ENCODE measurements at places on chromosomes 1 and 21.
A peak's percentile ranks its signal among the peaks of the same experiment; 100 is the strongest.

DNA sequence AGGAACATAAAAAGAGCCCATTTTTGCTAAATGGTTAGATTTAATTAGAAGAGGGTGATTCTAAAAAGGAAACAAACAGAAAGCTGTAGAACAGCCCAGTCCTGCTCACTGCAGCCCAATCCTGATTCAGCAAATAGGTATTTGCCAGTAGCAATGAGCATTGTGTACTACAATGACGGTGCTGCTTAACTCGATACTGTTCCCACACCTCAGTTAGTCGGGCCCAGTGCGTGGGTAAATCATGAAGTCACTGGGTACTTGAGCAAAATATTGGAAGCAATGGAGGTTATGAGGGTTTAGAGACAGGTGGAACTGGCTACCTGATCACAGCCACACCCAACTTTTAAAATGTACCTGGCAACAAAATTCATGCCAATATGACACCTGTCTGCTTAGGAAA is 101.5 kb upstream of the ADGRL2 start:
- DNase-seq, result no peak

- no peak for DNase-seq
These were observed at the start of gene FCRLA for GRCh38 chr1:161706482-161707347. Gene FCRLA (plus strand): TSS chr1:161707229. CDS start chr1:161707265, 36 bp downstream.

- no peak for DNase-seq
These were observed 20.3 kb downstream of the USP24 start for GRCh38 chr1:55194851-55195250.

DNA sequence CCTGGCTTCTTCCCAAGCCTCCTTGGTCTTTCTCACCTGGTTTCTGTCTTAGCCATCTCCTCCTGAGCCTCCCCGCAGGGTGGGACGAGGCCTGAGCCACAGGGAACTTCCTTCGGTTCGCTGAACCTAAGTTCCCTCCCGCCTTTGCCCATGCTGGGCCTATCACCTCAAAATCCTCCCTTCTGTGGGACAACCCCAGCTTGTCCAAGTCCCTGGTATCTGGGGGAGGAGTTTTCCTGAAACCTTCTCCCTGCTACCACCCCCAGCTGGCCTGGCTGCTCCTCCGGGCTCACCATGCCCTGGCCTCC is 27.7 kb upstream of the VPS13D start:
- DNase-seq, result no peak

- DNase-seq, result no peak
These were observed 274.4 kb downstream of the MATN1 start for GRCh38 chr1:30449003-30449402.

DNA sequence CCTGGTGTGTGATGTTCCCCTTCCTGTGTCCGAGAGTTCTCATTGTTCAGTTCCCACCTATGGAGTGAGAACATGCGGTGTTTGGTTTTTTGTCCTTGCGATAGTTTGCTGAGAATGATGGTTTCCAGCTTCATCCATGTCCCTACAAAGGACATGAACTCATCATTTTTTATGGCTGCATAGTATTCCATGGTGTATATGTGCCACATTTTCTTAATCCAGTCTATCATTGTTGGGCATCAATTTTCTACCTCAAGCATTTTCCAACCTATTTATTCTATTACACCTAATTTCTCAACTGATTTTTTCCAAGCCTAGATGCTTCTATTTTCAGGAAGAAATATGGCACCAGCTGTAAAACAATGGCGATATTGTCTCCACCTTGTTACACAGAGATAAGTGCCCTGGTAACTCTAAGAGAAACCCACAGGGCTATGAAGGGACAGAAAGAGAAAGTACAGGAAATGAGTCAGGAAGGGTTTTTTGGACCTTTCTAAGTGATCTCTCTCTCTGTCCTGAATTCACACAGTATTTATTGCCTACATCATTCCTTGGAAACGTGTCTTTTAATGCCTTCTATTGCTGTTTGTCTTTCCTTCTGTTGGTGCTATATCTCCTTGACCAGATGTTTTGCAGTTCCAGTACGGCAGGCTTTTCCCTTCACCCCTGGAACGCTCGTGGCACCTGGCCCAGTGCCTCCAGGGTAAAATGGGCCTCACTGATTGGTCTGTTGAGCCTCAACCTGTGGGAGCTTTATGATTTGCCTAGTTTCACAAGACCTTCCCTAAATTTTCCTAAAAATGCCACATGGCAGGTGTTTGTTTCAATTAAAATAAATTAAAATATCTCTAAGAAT is 14.6 kb upstream of the JAK1 start:
- no peak for DNase-seq

DNA sequence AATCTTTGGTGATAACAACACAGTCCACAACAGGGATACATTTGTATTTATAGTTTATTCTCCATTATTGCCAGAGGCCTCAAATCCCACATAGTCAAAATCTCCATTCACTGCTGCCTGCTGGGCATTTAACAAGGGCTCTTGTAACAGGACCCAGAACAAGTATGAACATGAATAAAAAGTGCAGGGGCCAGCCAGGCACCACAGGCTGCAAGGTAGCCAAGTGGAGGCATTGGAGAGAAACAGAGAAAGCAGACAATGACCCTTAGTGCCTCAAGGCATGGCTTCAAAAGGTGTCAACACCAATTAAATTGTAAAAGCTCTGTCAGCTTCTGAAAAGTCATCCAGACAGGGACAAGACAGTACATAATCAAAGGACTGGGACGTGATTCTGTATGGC is 116.8 kb downstream of the ATP6V1G3 start:
- peak; percentile 4 for DNase-seq

- no peak for DNase-seq
These were observed 45.3 kb downstream of the HENMT1 start for GRCh38 chr1:108615544-108615943.

DNA sequence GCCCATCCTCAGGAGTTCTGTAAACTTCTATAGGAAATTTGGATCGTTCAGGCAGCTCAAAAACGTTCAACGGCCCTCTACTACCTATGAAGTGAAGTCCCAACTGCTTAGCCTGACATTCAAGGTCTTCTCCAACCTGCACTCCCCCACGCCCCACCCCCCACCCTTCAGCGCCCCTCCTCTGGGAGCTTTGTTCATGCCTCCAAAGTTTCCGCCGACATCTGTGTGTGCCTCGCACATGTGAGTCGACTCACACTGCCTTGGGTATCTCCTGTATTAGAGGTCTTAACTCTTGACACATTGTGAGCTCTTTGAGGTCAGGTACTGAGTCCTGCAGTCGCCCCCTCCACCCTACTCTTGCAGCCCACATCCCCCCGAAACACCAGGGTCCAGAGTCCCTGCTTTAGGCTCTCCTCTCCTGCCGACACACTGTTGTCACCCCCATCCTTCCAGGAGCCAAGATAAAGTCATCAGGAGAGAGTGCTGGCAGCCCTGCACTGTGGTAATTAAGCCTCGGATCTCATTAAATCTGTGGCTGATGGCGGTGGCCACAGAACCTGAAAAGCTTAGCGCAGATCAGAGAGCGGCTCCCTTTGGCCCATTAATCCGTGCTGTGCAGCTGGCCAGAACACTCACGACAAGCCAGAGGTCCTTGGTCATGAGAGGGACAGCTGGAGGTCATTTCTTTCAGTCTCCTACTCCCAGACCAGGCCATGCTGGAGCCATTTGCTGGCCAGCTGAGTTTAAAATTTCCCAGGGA is 1.4 kb upstream of the PAFAH2 start:
- no peak for DNase-seq

GRCh38 chr1:22983944-22984343 is 11.3 kb upstream of the LACTBL1 start:
- DNase-seq, result no peak

DNA sequence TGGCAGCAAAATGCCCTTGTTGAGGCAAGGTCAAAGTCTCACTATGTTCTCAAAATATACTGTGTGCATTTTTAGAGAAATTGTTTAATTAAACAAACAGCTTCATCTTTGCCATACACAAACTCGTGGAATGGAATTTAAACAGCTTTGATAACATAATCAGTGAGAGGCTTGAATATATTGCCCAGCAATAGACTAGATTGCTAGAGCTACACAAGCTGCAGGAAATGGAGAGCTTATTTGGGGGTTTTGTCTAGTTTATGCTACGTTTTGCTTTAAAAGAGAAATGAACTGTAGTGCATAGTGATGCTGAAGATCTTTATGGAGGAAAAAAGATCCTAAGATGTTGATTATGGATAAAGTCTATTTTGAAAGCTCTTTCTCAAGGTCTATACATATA is 166.8 kb upstream of the HMCN1 start:
- no peak for DNase-seq

DNA sequence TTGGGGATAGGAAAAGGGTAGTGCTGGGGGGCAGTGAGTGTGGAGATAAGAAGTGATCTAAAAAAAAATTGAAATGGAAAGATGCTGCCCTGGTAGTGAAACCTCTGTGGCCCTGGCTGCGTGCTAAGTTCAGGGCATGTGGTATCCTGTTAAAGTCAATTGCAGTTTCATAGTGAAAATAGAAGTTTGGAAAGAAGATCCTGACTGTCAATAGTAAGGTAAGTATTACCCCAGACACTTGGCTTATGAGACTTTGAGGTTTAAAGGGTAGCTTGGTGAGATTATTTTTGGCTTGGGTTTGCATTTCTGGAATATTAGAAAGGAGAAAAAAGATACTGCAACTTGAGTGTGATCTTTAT is 6.8 kb downstream of the ARID1A start:
- DNase-seq, result no peak

- no peak for DNase-seq
These were observed 45.1 kb downstream of the BACE2 start for GRCh38 chr21:41213021-41213420.
